Liver (tissue), 10 donors: ENCODE measurements at places on chromosomes 5 and 9. TPM values are rescaled to one million over a fixed set of nuclear protein-coding genes. Genes with fewer than 3 reads are reported as not detected.

The EMB gene
- 16.1 TPM for total RNA-seq

The CMYA5 gene
- 2.9 TPM for total RNA-seq

The PCDHGB5 gene
- total RNA-seq, result 2.5 TPM

The FBP1 gene
- 27.8 TPM for total RNA-seq

The IDNK gene
- 14.6 TPM for total RNA-seq

The RELL2 gene
- 0.47 TPM for total RNA-seq

The FAM151B gene
- total RNA-seq, result 3.0 TPM

The MRPL50 gene
- 9.0 TPM for total RNA-seq

The ZDHHC11B gene
- total RNA-seq, result 2.1 TPM

The PCDHB15 gene
- 0.28 TPM for total RNA-seq

The NR5A1 gene
- total RNA-seq, result not detected

The STK32A gene
- 0.17 TPM for total RNA-seq

The C9orf153 gene
- total RNA-seq, result 0.42 TPM

The SLC46A2 gene
- total RNA-seq, result 0.17 TPM
